ENCODE measurements at places on chromosomes 7 and 10. TPM values are rescaled to one million over a fixed set of nuclear protein-coding genes. Genes with fewer than 3 reads are reported as not detected.

DNA sequence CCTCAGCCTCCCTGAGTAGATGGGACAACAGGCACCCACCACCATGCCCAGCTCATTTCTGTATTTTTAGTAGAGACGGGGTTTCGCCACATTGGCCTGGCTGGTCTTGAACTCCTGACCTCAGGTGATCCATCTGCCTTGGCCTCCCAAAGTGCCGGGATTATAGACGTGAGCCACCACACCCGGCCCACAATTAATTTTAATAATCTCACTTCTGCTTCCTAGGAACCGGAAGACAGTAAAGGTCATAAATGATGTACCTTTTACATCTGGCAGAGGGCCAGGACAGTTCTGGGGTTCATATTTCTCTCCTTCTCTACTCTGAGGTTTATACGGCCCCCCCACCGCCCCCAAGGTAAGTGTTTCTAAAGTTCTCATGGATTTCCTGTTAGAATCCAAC is 31.2 kb upstream of the AOAH start:
- DNase-seq, result no peak

The CALHM1 gene
- polyA plus RNA-seq, result 0.04 TPM

The VAX1 gene
- polyA plus RNA-seq, result not detected

GRCh38 chr7:38393874-38394273 is 120.4 kb upstream of the TARP start:
- DNase-seq, result no peak

- no peak for DNase-seq
Observed at GRCh38 chr10:50577681-50578350, 45.9 kb downstream of the SGMS1 start.

DNA sequence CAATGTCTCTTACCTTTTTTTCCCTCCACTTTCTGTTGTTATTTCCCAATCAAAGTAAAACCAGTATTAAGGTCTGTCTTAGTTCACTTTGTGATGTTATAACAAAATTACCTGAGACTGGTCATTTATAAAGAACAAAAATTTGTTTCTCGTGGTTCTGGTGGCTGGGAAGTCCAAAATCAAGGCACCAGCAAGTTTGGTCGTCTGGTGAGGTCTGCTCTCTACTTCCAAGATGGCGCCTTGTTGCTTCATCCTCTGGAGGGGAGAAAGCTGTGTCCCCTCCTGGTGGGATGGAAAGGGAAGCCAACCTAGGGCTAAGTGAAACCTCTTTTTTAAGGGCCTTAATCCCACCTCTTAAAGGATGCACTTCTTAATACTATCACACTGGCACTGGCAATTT is 22.3 kb upstream of the INSYN2A start:
- no peak for DNase-seq

DNA sequence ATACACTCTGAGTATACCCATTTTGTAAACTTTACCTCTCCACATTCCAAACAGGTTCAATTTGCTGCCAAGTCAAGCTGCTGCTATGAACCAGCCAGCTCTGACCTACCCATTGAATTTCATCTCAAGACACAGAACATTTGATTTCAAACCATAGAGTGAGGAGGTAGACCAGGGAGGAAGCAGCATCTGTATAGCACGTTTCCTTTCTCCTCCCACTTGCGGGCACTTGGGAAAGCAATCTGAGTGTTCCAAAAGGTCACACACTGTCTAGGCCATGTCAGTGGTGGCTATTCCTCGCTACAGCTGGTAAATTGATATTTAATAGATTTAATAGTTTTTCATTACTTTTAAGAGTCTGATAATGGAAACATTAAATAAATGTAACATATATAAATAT is 147.8 kb upstream of the EEPD1 start:
- DNase-seq, result no peak

The SFRP4 gene
- polyA plus RNA-seq, result 22.2 TPM

GRCh38 chr10:74081192-74081803 is 69.3 kb downstream of the AP3M1 start:
- DNase-seq, result no peak

- DNase-seq, result no peak
Observed at GRCh38 chr7:39741942-39742623, 118.7 kb downstream of the RALA start.

DNA sequence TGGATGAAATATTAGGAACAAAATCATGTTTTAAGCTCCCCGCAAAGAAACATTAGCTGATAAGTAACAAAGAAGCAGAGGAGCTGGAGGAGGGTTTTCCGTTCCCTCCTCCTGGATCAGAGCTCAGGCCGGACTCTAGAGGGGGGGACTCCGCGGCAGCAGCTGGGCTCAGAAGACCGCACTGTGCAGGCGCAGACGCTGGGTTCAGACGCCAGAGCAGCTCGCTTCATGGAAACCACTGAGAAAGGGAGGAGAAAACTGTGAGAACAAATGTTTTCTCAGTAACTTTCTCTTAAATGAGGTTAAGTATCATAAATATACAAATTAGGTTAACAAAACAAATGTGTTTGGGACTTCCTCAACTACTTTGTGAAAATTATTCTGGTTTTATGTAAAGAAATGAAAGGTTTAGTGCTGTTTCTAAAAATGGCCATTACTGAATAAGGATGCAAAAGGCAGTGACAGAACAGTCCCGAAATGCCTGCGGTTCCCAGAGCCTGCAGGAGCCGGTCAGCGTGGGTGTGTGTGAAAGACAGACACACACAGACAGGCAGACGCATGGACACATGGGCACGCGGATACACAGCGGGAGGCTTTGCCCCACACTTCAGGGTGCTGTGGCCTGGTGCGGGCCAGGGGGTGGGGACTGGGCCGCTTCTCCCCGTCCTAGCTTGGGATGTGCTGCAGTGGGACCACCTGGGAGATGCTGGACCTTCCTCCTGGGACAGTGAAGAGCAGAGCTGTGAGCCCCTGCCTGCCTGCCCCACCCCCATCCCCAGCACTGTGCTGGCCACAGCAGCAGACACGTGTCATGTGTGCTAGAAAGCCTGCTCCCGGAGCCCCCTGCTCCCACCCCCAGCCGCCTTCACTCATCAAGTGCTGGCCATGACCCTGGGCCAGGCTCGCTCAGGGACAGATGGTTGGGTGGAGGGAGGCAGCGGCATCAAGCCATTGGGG is 20.3 kb upstream of the ADGRA1 start:
- no peak for DNase-seq

- no peak for DNase-seq
Observed at GRCh38 chr10:124035306-124035927, 58.0 kb downstream of the CHST15 start.

The HMX3 gene
- not detected for polyA plus RNA-seq

GRCh38 chr10:31949266-31949665 is 20.6 kb upstream of the ARHGAP12 start:
- no peak for DNase-seq

DNA sequence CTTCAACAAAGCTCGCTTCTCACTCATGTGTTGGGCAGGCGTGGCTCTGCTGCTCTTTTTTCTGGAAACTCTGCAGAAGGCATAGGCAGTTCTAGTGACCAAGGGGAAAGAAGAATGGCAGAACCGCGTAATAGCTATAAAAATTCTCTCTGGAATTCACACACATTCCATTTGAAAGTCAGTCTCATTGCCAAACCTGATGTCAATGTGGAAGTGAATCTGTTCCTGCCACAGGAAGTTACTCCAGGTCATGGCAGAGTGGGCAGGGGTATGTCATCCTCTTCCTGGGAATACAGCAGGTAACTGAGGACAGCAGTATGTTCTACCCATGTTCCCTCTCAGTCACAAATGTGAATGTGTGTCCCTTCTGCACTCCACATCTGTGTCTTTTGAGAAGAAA is 8.2 kb upstream of the PAXIP1 start:
- DNase-seq, result no peak

GRCh38 chr10:124088915-124089314 is 4.5 kb downstream of the CHST15 start:
- no peak for DNase-seq

The PNLIPRP2 gene
- polyA plus RNA-seq, result 0.25 TPM

Data from forelimb muscle (tissue), 1 donor.